ENCODE measurements at places on chromosomes 1 and 21.

GRCh38 chr21:33022828-33023573 is 2.7 kb upstream of the OLIG2 start:
- peak; percentile 38 for DNase-seq

DNA sequence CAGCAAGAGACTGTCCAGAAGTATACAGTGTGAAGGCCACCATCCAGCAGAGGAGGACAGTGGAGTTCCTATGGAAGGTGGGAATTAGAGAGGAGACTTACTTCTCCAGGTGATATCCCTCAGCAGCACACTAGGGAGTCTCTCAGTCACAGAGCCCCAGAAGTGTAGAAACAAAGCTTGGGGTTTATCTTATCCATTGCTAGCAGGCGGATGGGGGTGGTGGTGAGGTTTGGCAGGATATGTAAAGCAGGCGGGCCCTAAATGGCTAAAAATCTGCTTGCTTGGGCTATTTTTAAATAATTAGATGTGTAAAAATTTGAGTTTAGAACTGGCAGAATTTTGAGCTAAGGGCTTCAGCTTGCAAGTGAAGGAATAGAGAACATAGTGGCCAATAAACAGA is 50.1 kb upstream of the RGS18 start:
- DNase-seq: no peak

- no peak for DNase-seq
Measured at GRCh38 chr21:16517383-16517782, 787.6 kb downstream of the USP25 start.

DNA sequence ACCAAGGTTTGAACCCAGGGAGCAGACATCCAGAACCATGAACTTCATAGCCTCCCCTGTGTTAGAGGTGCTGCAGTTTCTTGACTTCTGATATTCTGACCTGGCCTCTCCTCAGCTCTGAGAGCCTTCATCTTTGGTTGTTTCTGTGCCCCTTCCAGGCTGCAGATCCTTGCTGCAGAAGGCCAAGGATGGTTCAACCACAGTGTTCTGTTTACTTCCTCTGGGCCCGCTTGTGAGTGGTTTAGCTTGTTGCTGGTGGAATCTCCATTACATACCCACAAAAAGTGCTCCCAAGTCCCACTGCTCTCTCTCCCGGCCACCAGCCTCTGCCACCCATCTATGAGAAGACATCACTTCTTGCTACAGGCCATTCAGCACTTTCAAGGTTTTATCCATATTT is 9.0 kb upstream of the SLC2A7 start:
- no peak for DNase-seq

DNA sequence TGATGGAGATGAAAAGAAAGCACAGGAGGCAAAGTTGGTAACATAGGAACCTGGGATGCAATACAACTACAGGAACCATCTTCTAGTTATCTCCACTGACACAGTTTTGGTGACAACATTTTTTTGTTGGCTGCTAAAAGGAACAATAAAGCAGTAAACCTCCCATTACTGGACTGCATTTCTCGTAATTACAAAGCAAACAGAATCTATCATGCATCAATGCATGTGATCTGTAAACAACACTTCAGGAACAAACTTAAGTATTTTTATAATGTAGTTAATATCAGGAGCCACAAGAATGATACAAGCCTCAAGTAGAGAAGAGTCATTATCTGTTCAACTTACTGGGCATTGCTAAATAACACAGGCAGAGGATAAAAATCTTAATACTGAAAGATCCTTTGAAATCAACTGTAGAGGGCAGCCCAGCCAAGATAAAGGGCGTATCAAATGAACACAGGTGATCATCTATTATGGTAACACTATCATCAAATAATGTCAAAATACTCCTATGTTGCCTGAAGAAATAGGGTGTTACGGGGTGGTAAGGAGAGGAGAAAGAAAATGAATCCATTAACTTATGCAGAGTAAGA is 193.3 kb downstream of the EIF4G3 start:
- no peak for DNase-seq

DNA sequence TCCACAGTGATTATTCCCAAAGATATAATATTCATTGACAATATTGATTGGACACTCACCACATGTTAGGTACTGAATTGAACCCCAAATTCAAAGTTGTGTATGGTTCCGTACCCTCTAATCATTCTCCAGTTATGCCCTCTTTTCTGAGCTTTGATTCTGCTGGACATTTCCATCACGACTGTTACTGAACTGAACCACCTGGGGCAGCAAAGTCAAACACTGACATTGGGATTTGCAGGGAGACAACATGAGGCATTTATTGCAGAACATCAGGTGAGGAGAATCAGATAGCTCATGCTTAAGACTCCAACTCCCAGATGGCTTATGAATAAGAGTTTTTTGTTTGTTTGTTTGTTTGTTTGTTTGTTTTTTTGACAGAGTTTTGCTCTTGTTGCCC is 420.9 kb downstream of the DISC1 start:
- DNase-seq: no peak

Data from GM20000 (cell line).